ENCODE measurements at places on chromosomes 1 and 21. TPM values are rescaled to one million over a fixed set of nuclear protein-coding genes. Genes with fewer than 3 reads are reported as not detected.

Gene PLA2G4A
- not detected for total RNA-seq

Gene CHAF1B
- 18.4 TPM for total RNA-seq

Gene ETV3L
- not detected for total RNA-seq

Gene NUDT4B
- total RNA-seq: 0.59 TPM

Gene TLCD4
- total RNA-seq: 2.9 TPM

Gene GPR37L1
- 0.44 TPM for total RNA-seq

Gene C1QA
- total RNA-seq: 0.41 TPM

DNA sequence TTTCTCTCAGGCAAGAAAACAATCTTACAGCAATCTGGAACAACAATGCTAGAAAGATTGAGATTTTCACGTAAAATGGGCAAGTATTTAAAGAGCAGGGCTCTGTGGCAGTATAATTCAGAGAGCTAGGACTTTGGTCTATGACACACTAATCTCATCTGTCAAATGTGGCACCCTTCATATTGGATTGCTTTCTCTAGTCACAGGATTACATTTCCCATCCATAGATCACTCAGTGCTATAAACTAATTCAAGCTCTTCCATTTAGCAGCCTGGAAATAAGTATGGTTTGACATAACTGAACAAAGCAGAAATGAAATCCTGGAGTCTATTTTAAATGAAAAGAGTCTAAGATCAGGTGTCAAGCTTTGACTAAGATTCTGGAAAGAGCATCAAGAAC, 263.1 kb upstream of the TMPRSS15 start:
- no peaks in the 10 kb centered on the region for H3K27me3 ChIP-seq
- H3K4me1 ChIP-seq: no peaks in the 10 kb centered on the region
- no peak for DNase-seq
- H3K36me3 ChIP-seq: no peaks in the 10 kb centered on the region
- no peak overlapping the region for H3K27ac ChIP-seq

DNA sequence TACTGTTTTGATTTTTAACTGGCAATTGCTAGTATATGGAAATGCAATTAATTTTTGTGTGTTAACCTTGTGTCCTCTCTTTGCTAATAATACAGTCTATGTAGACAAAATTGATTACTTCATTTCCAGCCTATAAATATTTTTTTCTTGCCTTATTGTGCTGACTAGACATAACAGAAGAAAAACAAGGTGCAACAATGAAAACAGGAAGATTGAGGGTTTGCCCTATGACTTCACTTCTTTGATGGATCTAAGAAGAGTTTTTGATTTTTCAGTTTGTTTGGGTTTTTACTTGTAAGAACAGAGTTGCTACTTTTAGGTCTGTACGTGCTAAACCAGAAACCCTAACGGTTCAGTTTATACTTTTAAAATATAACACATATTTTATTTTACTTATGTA, 8.5 kb upstream of the CNIH4 start:
- no peaks in the 10 kb centered on the region for H3K27me3 ChIP-seq
- DNase-seq: no peak
- H3K27ac ChIP-seq: no peak overlapping the region
- H3K4me3 ChIP-seq: no peak overlapping the region
- H3K36me3 ChIP-seq: no peaks in the 10 kb centered on the region
- H3K4me1 ChIP-seq: no peaks in the 10 kb centered on the region

DNA sequence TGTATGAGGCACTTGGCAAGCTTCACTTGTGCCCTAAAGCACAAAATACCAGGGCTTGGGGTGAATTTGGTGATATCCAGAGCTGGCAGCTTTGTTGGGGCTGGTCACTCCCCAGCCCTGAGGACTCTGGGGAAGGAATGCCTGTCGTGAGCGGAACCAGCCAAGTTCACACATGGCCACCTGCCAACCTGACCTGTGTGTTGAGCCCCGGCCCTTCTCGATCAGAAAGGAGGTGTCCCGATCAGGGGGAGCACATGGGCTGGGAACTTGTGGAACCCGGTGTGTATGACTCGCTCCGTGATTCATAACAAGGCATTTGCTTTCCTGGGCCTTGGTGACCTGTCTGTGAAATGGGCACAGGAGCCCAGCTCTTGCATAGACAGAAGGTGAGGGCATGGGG, 43.1 kb downstream of the AGPAT3 start:
- H3K36me3 ChIP-seq: no peaks in the 10 kb centered on the region
- no peaks in the 10 kb centered on the region for H3K27me3 ChIP-seq
- no peak for DNase-seq
- no peaks in the 10 kb centered on the region for H3K4me1 ChIP-seq
- H3K4me3 ChIP-seq: no peak overlapping the region

GRCh38 chr1:236280438-236281197, 1.1 kb downstream of the ERO1B start:
- H3K27me3 ChIP-seq: peaks cover 2% of the 10 kb centered on the region
- H3K27ac ChIP-seq: peak overlapping the region; percentile 81
- H3K36me3 ChIP-seq: no peaks in the 10 kb centered on the region
- H3K4me3 ChIP-seq: peak overlapping the region; percentile 80

- no peaks in the 10 kb centered on the region for H3K36me3 ChIP-seq
- H3K4me3 ChIP-seq: peak overlapping the region; percentile 15
Observed at GRCh38 chr1:40153073-40153770, 8.0 kb upstream of the RLF start.

- no peak overlapping the region for H3K4me3 ChIP-seq
- H3K27me3 ChIP-seq: no peaks in the 10 kb centered on the region
- H3K27ac ChIP-seq: no peak overlapping the region
- no peaks in the 10 kb centered on the region for H3K36me3 ChIP-seq
- DNase-seq: peak; percentile 35
Observed at GRCh38 chr1:111656086-111657017, 36.8 kb downstream of the RAP1A start.

GRCh38 chr1:3402258-3403010, 52.0 kb upstream of the ARHGEF16 start:
- no peaks in the 10 kb centered on the region for H3K27me3 ChIP-seq
- no peaks in the 10 kb centered on the region for H3K36me3 ChIP-seq
- DNase-seq: no peak

DNA sequence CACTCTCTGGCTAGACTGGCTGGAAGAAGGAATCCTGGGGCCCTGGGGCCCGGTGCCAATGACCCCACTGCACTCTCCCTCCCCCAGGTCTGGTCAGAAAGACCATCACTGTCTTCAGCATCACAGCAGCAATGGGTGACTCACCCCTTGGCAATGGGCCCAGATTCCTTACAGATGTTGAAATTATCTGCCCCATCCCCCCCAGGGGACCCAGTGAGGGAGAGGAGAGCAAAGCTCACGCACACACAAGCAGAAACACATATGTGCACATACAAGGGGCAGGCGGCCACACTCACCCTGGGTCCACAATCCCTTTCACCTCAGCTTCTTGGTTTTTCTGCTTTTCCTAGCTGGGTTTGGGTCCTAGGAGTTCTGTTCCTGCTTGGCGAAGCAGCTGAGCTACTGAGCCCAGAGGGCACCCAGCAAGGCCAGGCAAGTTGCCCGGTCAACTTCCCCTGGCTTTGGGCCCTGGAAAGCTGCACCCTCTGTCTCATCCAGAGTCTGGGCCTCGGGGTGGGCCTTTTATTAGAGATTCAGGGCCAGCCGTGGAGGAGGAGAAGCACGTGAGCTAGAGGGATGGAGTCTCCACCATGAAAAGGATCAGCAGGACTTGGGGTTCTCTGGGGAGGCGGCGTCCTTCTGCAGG, 2.6 kb downstream of the COL16A1 start:
- H3K27ac ChIP-seq: peak overlapping the region; percentile 78
- peaks cover 52% of the 10 kb centered on the region for H3K4me1 ChIP-seq
- DNase-seq: peak; percentile 77
- no peak overlapping the region for H3K4me3 ChIP-seq
- H3K36me3 ChIP-seq: no peaks in the 10 kb centered on the region

- H3K4me1 ChIP-seq: no peaks in the 10 kb centered on the region
- H3K27ac ChIP-seq: no peak overlapping the region
- no peak for DNase-seq
- H3K27me3 ChIP-seq: no peaks in the 10 kb centered on the region
- no peaks in the 10 kb centered on the region for H3K36me3 ChIP-seq
- H3K4me3 ChIP-seq: no peak overlapping the region
Observed at GRCh38 chr1:21220815-21221214, 44.1 kb upstream of the EIF4G3 start.

DNA sequence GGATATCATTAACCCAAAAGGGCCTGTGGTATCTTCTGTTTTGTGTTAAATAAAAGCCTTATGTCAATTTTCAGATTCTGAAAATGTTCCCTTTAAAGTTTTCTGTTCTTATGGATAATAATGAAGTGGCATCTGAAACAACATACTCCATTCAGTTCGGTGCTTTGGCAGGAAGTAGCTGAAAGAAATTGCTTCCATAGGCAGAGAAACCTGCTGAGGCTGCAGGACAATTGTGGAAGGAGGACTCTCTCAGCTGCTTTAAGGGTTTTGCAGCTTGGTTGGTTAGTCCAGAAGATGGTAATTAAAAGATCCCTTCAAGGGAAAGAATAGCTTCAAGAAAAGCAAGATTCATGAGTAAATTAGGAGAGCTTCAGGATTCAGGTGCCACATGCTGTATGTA, 30.5 kb upstream of the NRIP1 start:
- no peak overlapping the region for H3K27ac ChIP-seq
- no peaks in the 10 kb centered on the region for H3K36me3 ChIP-seq
- H3K27me3 ChIP-seq: no peaks in the 10 kb centered on the region

DNA sequence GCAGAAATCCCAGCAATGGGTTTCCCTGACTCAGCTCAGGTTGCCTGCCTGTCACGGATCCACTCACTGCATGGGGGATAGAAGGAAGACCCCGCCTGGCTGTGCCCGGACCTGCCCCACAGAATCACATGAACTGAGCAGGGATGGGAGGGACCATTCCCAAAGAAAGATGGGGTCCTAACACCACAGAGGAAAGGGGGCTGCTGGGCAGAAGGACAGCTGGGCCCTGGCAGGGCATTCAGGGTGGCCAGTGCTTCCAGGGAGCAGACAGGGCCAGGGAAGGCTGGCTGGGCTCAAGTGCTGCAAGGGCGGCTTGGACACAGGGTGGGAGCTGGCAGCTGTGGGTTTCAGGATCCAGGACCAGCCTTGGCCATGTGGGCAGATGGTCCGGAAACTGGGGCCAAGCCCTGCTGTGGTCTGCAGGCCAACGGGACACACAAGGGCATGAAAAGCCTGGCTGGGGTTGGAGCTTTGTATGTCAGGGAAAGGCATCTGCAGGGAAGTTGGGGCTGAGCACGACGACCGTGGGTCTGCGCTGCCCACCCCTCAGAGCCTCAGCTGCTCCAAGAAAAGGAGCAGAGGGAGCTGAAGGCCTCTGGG, 723.9 kb downstream of the PTPRU start:
- no peaks in the 10 kb centered on the region for H3K36me3 ChIP-seq
- DNase-seq: no peak
- H3K4me1 ChIP-seq: no peaks in the 10 kb centered on the region
- H3K4me3 ChIP-seq: no peak overlapping the region

DNA sequence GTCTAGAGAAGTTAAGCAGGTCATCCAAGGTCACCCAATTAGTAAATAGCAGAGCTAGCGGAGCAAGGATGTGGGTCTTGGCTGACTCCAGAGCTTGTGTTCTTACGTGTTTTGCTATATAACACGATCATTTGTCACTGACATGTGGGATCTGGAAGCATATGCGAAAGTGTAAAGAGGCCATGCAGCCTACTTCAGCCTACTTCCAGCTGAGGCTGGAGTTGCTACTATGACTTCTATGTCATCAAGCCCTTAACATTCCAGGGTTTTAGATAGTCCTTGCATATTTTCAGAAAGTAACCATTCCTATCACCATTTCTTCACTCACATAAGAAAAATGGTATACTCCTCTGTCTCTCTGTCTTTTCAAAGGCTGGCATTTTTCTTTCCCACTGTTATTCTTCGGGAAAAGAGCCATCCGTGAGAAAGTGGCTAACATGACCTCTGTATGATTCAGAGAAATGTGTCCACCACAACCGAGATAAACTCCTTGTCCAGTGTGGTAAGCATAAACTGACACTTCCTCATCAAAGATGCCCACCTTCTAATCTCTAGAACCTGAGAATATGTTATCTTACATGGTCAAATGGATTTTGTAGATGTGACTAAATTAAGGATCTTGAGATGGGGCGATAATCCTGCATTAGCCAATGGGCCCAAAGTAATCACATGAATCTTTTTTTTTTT, 24.0 kb upstream of the ABL2 start:
- H3K27me3 ChIP-seq: no peaks in the 10 kb centered on the region
- DNase-seq: no peak
- H3K27ac ChIP-seq: no peak overlapping the region
- no peaks in the 10 kb centered on the region for H3K36me3 ChIP-seq
- H3K4me3 ChIP-seq: no peak overlapping the region

DNA sequence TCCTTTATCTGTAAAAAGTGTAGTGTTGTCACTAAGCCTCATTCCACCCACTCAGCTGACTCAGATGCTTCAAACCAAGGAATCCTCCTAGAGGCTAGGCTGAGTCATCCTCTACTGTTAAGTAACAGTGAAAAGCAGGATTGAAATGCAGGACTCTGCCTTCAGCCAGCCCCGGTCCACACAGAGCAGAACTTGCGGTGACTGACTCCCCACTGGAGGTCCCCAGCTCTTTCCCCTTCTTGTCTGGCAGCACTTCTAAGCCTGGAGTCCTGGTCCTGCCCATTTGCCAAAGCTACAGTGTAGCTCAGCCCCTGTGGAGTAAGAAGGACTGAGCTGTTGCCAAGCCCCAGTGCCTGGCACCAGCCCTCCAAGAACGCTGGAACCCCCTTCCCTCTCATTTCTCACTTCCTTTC, 1.7 kb downstream of the RAB7B start:
- no peaks in the 10 kb centered on the region for H3K36me3 ChIP-seq
- DNase-seq: no peak
- 0 out of 2 replicates have a peak, but pooled peaks cover 6% of the 10 kb centered on the region for H3K4me1 ChIP-seq

- H3K4me3 ChIP-seq: peak within 1 kb of the TSS; percentile 87
- DNase-seq: no peak
- peak within 1 kb of the TSS; percentile 91 for H3K27ac ChIP-seq
- H3K4me1 ChIP-seq: peaks cover 36% of the 10 kb centered on the region
- H3K27me3 ChIP-seq: no peaks in the 10 kb centered on the region
Observed at GRCh38 chr1:89632657-89633247, at the start of gene LRRC8C. Gene LRRC8C (plus strand): TSS chr1:89633120. CDS start chr1:89686474, 53,354 bp downstream.

DNA sequence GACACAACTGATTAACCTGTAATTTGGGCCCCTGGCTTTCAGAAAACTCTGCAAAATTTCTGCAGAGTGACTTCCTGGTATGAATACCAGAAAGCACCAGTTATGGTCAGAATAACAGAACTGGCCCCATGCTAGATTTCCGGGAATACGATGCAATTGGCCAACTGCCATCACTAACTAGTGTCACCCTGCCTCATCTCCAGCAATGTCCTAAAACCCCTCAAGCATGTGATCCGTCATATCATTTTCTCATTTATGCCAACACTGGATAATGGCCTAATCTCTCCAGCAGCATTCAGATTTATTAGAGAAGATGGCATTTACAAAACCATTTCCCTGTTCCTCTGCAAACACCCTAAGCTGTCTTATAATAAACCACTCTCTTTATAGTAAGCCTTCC, 15.4 kb downstream of the KAZN start:
- no peak overlapping the region for H3K27ac ChIP-seq
- no peaks in the 10 kb centered on the region for H3K36me3 ChIP-seq
- H3K4me3 ChIP-seq: no peak overlapping the region

- no peak for DNase-seq
- H3K27me3 ChIP-seq: peaks cover 3% of the 10 kb centered on the region
- no peaks in the 10 kb centered on the region for H3K36me3 ChIP-seq
- no peak overlapping the region for H3K4me3 ChIP-seq
- H3K27ac ChIP-seq: no peak overlapping the region
Observed at GRCh38 chr1:90779573-90779972, 62.5 kb upstream of the BARHL2 start.

All from Panc1 (cell line).